Activated T-cell treated with anti-CD3 and anti-CD28 coated beads, Interleukin-2, amount 50 U/mL, for 48 hours (primary cell): ENCODE measurements at places on chromosomes 1 and 21.
A peak's percentile ranks its signal among the peaks of the same experiment; 100 is the strongest.

DNA sequence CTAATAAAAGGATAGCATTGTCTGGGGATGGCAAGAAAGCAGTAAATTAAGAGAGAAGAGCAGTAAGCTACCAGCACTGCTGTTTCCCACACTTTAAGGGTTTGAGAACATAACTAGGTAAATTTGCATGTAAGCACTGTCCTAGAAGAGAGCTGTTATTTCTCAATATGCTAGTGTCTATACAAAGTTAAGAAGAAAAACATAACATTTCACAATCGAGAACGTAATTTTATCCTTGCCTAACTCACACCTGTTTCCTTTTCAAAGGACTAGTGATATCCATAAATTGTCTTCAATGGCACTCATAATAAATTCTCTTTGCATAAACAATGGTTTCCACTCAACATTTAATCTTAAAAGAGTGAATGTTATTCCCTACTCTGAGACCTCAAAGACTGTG, 576.0 kb downstream of the PTBP2 start:
- no peak for DNase-seq

- no peak for DNase-seq
These were observed 5.7 kb upstream of the RIPK4 start for GRCh38 chr21:41772351-41773080.

GRCh38 chr1:23772049-23772853, 6.0 kb upstream of the PITHD1 start:
- peak; percentile 94 for DNase-seq

DNA sequence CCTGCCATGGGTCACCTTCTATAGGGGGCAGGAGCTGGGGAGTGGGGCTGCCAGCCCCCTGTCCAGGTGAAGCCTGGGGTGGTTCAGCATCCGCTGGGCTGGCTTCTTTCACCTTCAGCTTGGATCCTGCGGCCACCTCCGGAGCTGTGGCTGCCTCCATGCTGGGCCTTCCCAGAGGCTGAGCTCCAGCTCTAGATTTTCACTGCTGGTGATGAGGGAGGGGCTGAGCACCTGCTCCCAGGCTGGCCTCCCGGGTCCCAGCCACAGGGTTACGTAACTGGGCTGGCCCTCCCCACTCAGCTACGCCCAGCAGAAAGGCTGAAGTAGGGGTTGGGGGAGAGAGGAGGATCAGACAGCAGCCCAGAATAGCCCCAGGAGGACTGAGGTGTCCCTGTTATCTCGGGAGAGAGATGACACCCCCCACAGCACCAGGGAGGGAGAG, at the start of gene MYBPHL:
Gene MYBPHL (minus strand): TSS at position 180 of the 442 bp plus-strand sequence. CDS start 20 bp downstream, at position 160.
- DNase-seq, result no peak

- DNase-seq, result no peak
These were observed 6.3 kb upstream of the CFAP410 start for GRCh38 chr21:44345495-44345894.
